ENCODE measurements at places on chromosomes 3 and 15.
A peak's percentile ranks its signal among the peaks of the same experiment; 100 is the strongest.

GRCh38 chr3:47583320-47584075, 4.8 kb upstream of the CSPG5 start:
- DNase-seq = peak; percentile 24

DNA sequence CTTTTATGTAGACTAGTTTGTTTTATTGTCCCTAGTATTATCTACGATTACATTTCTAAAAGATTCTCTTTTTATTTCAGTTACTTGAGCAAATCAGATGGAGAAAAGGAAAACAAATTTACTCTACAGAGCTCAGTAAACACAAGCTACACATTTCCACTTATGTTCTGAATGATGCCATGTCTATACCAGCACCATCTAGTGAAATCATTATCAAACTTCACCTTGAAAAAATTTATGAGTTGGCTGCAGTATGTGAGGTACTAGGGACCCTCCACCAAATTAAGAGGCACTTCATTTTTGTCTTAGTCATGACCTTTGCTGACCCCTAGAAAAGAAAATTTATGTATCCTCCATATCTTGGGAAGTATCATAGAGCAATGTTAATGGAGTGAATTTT, 827.4 kb downstream of the SI start:
- DNase-seq = no peak

GRCh38 chr15:25378501-25378901, 60.3 kb downstream of the UBE3A start:
- peak; percentile 56 for DNase-seq

- DNase-seq = no peak
Measured at GRCh38 chr3:29440413-29441305, 159.8 kb downstream of the RBMS3 start.

GRCh38 chr3:141643391-141643790, 94.7 kb upstream of the RNF7 start:
- DNase-seq = peak; percentile 47

DNA sequence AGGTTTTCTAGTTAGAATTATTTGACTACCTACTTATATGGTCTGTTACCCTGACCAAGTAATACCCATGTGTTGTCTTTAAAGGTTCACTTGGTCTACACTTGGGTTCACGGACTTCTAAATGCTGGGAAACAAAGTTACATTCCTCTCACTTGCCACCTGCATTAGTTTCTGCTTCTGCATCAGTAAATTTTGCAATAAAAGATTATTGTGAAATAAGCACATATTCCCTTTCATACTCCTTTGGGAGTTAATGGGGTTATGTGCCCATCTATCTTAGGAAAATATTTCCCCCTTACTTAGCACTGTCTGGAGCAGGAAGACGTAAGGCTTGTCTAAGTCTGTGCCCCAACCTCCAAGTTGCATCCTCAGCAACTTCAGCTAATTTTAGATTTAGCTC, 160.7 kb downstream of the FRMD5 start:
- DNase-seq = peak; percentile 22

DNA sequence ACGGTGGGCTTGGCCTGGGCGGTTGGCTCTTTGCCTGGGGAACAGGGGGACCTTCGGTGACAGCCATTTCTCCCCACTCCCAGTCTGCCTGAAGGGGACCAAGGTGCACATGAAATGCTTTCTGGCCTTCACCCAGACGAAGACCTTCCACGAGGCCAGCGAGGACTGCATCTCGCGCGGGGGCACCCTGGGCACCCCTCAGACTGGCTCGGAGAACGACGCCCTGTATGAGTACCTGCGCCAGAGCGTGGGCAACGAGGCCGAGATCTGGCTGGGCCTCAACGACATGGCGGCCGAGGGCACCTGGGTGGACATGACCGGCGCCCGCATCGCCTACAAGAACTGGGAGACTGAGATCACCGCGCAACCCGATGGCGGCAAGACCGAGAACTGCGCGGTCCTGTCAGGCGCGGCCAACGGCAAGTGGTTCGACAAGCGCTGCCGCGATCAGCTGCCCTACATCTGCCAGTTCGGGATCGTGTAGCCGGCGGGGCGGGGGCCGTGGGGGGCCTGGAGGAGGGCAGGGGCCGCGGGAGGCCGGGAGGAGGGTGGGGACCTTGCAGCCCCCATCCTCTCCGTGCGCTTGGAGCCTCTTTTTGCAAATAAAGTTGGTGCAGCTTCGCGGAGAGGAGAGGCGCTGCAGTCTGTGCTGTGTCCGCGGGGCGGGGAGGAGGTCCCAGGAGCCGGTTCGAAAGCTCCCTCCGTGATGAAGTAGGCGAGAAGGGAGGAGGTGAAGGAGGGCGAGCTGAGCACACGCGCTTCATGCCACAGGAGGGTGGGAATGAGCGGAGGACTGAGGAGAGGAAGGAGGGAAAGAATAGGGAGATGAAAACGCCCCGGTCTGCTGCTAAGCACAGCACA, 9.6 kb downstream of the CLEC3B start:
- DNase-seq = no peak

DNA sequence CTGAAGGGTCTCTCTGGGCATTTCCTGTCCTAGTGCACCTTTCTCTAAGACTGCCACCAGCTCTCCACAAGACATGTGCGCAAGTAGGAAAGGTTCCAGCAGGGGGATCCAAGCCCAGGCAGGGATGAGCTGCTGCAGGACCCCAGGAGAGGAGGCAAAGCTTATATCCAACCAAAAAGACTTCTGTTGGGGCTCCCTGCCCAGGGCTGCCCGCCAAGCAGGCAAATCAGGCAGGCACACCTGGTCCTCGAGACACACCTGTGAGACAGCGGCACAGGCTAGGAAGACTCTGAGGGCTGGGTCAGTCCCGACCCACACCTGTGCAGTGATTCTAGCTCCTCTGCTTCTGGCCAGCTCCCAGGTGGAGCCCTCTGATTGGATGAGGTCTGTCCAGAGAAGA, 80.6 kb downstream of the MYLK start:
- no peak for DNase-seq

DNA sequence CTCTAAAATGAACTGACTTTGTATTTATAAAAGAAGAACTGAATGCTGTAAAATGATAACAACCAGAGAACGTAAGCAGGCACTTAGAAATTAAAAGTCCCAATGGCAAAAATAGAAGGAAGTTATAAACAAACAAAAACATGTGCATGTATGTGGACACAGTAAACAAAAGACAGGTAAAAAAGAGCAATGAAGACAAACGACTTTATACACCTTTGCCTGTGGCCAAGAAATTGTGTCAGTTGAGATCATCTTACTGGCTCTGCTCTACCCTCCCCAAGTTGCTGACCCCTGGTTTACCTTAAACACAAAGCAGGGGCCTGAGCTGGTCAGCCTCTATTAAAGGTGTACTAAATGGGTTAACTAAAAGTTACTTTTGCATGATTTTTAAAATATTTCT, 41.7 kb upstream of the GP5 start:
- no peak for DNase-seq

GRCh38 chr15:74807282-74807681, 5.4 kb upstream of the LMAN1L start:
- DNase-seq = no peak

DNA sequence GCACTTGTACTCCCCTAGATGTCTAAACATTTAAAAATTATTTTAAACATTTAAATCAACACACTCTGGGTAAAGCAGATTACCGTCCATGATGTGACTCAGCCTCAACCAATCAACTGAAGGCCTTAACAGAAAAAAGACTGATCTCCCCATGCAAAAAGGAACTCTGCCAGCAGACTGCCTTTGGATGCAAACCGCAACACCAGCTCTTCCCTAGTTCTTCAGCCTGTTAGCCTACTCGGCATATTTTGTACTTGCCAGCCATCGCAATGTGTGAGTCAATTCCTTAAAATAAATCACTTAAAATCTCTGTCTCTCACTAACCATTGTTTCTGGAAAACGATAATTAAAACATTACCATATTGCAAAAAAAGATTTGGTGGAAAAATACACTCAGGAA, 375.9 kb downstream of the RSL24D1 start:
- DNase-seq = no peak

- DNase-seq = no peak
Measured at GRCh38 chr3:53274938-53275605, 19.2 kb upstream of the TKT start.

DNA sequence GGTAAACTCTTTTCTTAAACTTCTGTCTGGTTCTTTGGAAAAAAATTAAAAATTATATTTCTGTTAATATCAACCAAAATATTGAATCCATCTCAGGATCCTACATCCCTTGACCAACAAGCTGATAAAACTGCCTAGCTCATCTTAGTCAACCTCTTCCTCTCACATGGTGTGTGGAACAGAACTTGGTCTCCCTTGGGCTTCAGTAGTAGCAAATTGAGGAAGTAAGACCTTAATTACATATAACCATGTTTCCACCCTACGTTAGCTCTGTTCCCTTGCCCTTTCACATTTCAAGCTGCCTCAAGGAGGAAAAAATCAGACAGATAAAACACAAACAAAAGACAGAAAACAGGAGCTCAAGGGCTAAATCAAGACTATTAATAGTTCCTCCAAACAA, 116.4 kb downstream of the GREM1 start:
- no peak for DNase-seq

- peak; percentile 95 for DNase-seq
Measured at GRCh38 chr3:120177151-120177550, 82.9 kb upstream of the GSK3B start.

DNA sequence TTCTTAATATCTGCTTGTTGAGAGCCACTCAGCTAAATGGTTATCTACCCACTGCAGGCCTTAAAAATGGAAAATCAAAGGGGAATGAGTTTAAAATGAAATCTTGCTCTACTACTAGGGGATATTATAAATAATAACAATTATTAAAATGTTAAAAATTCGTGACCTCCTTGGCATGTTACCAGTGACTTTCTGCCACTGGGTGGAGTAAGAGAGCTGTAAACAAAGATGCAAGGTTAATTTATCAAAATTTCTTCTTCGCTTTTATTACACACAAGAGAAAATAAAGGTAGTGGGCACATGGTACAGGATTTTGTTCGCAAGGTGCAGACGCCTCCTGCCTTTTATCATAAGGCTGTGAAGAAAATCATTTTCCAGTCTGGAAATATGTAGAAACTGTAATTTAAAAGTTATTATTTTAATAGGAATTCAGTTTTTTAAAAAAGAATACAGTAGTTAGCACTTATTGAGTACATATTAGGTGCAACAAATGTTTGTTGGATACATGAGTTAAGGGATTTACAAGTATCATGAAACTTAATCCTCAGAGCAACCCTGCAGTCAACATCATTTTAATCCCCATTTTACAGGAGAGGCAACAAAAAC, 272.6 kb downstream of the SUCLG2 start:
- peak; percentile 53 for DNase-seq

GRCh38 chr3:66014651-66015050, 24.1 kb downstream of the MAGI1 start:
- no peak for DNase-seq

- peak; percentile 77 for DNase-seq
Measured at GRCh38 chr3:98563661-98564281, 29.6 kb downstream of the CPOX start.

DNA sequence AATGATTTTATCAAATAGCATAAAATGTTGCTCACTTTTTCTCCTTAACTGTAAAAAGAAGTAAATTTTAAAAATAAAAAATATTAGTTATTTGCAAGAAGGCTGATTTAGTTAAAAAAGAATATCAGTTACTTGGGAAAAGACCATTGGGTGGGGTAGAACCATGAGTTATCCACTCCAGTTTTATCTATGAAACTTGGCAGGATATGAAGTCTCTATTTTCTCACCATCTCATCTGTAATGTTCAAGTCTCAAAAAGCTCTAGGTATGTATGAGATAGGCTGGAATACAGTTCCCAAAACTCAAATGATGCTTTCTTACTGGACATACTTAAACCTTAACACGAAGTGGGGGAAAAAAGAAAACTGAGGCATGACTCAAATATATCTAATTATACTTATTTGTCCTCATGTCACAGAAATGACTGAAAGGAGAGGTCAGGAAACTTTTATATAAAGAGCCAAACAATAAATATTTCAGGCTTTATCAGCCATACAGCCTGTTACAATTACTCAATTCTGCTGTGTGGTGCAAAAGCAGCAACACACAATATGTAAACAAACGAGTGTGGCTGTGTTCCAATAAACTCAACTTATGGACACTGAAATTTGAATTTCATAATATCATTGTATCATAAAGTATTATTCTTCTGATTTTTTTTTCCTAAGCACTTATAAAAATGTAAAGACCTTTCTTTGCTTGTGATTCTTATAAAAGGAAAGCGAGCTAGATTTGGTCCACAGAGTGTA, 131.8 kb downstream of the TBL1XR1 start:
- DNase-seq = no peak

GRCh38 chr3:18649666-18650363, 224.7 kb upstream of the SATB1 start:
- no peak for DNase-seq

DNA sequence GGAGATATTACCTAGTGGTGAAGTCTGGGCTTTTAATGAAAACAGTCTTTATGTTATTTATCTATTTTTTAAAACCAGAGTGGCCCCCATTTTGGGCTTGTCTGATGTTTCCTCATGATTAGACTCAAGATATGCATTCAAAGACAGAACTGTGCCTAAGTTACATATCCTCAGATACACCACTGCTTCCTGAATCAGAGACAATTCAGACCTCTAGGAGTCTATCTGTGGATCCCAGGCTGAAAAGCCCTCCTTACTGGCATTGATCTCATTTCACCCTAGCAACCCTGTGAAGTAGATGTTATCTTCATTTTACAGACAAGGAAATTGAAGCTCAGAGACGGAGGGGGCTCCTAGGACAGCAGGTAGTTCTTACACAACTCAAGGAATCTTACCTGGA, 16.8 kb upstream of the TGM5 start:
- no peak for DNase-seq

DNA sequence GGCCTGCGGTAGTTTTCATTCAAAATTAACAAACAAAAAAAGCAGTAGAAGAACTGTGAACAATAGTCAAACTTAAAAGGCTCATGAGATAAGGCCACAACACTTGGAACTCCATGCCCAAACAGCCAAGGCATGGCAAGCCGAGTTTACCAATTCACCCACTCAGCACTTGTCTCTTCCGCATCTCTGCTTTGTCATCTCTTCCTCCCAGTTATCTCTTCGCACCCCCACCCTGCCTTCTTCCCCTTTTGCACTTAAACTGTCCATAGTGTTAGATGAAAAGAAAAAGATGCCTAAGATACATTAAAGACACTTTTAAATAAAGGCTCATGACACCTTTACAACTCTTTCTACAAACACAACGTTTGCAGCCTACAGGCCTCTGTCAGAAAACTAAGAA, 11.1 kb downstream of the TLE3 start:
- DNase-seq = no peak

GRCh38 chr3:60363817-60364216, 887.4 kb downstream of the FHIT start:
- peak; percentile 2 for DNase-seq

GRCh38 chr15:28942571-28942970, 56.8 kb downstream of the APBA2 start:
- no peak for DNase-seq

DNA sequence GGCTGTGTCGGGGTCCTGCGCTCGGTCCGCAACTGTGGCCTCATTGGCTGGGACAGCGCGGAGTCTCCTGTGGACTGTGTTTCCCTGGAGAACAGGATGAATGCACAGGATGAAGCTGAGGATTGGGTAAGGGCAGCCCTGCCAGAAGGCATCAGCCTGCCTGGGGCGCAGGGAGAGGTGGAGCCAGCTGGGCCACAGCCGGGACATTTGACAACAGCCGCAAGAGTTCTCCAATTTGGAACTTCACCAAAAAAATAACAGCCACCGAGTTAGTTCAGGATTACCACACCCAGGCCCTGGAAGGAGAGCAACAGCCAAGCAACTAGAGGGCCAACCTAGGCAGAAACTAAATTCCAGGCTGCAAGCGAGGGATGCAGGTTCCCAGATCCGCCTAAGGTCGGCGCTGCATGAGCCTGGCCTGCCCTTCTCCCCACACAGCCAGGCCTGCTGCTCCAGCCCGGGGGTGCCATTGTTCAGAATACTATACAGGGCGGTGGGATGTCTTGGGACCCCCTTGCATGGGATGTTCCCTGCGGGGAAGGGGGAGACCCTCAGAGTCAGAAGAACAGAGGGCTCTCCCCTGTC, 229.3 kb downstream of the OCA2 start:
- no peak for DNase-seq
